ENCODE measurements at places on chromosomes 7 and 10. TPM values are rescaled to one million over a fixed set of nuclear protein-coding genes. Genes with fewer than 3 reads are reported as not detected.

- no peaks in the 10 kb centered on the region for H3K27me3 ChIP-seq
- no peaks in the 10 kb centered on the region for H3K4me1 ChIP-seq
- no peak for DNase-seq
- H3K36me3 ChIP-seq, result no peaks in the 10 kb centered on the region
Measured at GRCh38 chr7:141291541-141291940, 217.7 kb downstream of the TMEM178B start.

DNA sequence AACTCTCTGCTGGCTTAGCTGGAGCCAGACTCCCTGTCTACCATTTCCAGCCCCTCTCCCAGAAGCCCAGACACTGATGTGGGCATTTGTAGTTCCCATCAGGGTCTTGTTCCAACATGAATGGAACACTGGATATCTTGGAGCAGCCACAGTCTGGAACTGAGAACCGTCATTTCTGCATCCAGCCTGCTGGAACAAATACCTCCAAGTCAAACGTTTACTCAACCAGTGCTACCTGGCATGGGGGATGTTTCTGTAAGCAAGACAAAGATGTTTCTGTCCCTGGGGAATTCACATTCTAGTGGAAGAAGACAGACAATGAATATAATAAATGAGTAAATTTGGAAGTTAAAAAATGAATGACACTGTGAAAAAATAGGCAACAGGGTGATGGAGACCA, 70.8 kb upstream of the ZNF438 start:
- no peaks in the 10 kb centered on the region for H3K36me3 ChIP-seq
- no peak for DNase-seq
- no peak overlapping the region for H3K4me3 ChIP-seq
- no peaks in the 10 kb centered on the region for H3K27me3 ChIP-seq
- H3K4me1 ChIP-seq, result peaks cover 16% of the 10 kb centered on the region
- H3K27ac ChIP-seq, result no peak overlapping the region

Gene SOSTDC1
- total RNA-seq, result not detected

GRCh38 chr7:139948587-139949335, 114.0 kb downstream of the PARP12 start:
- H3K27ac ChIP-seq, result no peak overlapping the region
- no peak for DNase-seq
- H3K36me3 ChIP-seq, result no peaks in the 10 kb centered on the region
- H3K4me3 ChIP-seq, result no peak overlapping the region

Gene CACNA2D1
- total RNA-seq, result 31.1 TPM

- H3K4me1 ChIP-seq, result no peaks in the 10 kb centered on the region
- no peaks in the 10 kb centered on the region for H3K27me3 ChIP-seq
- DNase-seq, result no peak
- H3K36me3 ChIP-seq, result no peaks in the 10 kb centered on the region
Measured at GRCh38 chr7:153840861-153841260, 211.3 kb upstream of the DPP6 start.

DNA sequence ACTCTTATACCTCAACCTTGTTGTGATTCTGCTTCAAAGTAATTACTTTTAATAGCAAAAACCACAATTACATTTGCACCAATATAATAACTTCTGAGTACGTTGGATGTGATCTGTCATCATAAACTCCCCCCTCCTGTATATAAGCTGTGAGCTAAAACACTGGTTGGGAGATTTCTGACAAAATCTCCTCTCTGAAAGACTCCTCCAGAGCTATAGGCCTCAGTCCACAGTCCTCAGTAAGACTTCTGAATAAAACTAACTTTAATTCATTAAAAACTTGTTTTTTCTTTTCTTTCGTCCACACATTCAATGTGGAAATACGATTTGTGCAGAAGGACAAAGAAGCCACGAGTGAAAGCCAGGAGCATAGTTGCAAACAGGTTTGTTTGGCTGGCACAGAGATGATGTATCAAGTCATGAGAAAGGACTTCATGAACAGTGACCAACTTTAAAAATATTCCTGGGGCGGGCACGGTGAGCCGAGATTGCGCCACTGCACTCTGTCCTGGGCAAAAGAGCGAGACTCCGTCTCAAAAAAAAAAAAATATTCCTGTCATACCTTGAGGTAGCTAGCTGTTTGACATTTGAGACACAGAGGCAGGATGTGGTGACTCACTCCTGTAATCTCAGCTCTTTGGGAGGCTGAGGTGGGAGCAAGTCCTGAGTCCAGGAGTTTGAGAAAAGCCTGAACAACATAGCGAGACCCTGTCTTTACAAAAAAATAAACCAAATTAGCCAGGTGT, 91.1 kb upstream of the ARHGAP21 start:
- H3K4me3 ChIP-seq, result no peak overlapping the region
- DNase-seq, result peak; percentile 58
- peaks cover 9% of the 10 kb centered on the region for H3K4me1 ChIP-seq
- no peaks in the 10 kb centered on the region for H3K27me3 ChIP-seq
- no peak overlapping the region for H3K27ac ChIP-seq
- no peaks in the 10 kb centered on the region for H3K36me3 ChIP-seq

DNA sequence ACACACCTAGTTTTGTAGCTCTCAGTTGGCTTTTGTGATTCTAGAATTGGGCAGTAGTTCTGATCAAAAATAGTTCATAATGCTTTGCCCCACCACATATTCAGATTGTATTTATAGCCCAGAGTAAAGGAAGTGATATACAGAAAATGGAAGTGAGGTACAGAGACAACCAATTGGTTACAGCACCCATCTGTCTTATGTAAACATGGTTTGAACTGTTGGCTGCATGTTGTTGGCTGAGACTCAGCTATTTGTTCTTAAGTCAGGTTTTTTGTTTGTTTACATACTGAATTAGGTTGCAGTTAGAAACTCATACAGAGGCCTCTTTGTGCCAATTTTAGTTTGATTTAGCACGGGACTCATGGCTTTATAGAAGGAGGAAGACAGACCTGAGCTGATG, 158.9 kb upstream of the GPR26 start:
- no peaks in the 10 kb centered on the region for H3K36me3 ChIP-seq
- H3K4me3 ChIP-seq, result no peak overlapping the region
- DNase-seq, result no peak
- no peaks in the 10 kb centered on the region for H3K27me3 ChIP-seq
- no peaks in the 10 kb centered on the region for H3K4me1 ChIP-seq

Gene GAD2
- total RNA-seq, result not detected

GRCh38 chr7:34236839-34237492, 331.6 kb downstream of the BMPER start:
- no peak overlapping the region for H3K27ac ChIP-seq
- H3K36me3 ChIP-seq, result no peaks in the 10 kb centered on the region
- H3K4me3 ChIP-seq, result no peak overlapping the region
- DNase-seq, result no peak
- H3K27me3 ChIP-seq, result no peaks in the 10 kb centered on the region
- peaks cover 13% of the 10 kb centered on the region for H3K4me1 ChIP-seq
